ENCODE measurements at places on chromosomes 3 and 15.

DNA sequence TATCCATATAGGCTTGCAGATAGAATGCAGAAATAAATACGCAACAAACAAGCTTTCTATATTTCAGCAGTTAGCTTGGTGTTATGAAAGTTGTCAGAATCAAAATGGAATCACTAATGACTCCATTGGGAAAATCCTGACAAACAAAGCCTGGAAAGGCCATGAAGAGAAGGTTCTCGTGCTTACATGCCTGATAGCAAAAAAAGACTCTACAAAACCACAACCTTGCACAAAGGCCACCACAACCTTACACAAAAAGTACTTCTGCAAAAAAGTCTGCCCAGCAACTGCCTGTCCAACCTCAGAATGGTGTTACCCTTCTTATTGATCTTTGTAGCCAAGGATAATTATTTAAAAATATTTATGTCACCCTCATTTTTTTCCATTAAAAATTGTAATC lies 14.4 kb upstream of the PLSCR1 start:
- no peak for DNase-seq

DNA sequence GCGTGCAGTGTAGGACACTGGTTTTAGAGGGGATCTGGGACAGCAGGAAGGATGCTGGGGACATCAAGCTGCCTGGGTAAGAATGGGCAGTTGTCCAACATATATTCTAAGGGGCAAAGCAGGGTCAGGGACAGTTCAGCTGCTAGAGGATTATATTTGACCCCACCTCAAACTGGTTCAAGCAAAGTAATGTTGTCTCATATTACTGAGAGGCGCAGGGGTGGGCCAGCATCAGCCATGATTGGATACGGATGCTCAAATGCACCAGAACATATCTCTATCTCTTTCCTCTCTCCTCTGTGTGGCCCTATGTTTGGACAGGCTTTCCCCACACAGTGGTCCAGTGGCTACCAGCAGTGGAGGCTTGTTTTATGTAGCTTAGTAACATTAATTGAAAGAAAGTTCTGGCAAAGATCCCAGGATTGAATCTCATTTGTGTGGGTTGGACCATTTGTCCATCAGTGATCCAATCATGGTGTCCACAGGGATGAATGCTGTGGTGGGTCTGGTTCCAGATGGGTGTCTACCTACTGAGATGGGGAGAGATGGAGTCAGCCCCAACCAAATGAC lies 49.8 kb upstream of the RGMA start:
- no peak for DNase-seq

DNA sequence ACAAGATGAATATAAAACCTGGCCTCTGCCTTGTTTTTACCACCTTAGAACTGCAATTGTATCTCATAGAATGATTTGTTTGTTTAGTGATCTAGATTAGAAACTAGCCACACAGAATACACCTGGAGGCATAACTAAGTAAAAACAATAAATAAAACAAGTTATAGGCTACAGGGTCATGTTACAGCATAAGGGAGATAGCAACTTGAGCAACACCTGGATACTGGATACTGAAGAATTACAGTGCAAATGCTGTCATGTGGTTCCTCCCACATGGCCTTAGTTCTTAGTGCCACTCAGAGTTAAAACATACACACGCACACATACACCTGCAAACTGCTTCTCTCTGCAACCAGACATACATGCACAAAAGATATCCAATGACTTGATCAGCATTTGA lies 563.4 kb upstream of the DPPA4 start:
- DNase-seq, result peak; percentile 47

GRCh38 chr3:179027326-179027900 lies 44.2 kb downstream of the ZMAT3 start:
- DNase-seq, result no peak

GRCh38 chr3:20773320-20773984 lies 587.4 kb upstream of the SGO1 start:
- no peak for DNase-seq

GRCh38 chr15:55916666-55917409 lies 76.6 kb downstream of the NEDD4 start:
- no peak for DNase-seq

- no peak for DNase-seq
These were observed 27.9 kb upstream of the KIF23 start for GRCh38 chr15:69386284-69386683.
